HFFc6 (cell line): ENCODE measurements at places on chromosomes 5 and 9. TPM values are rescaled to one million over a fixed set of nuclear protein-coding genes. Genes with fewer than 3 reads are reported as not detected.

- DNase-seq = peak; percentile 52
These were observed 83.4 kb downstream of the SH3PXD2B start for GRCh38 chr5:172370648-172371545.

GRCh38 chr5:154365823-154366222 is 80.0 kb upstream of the SAP30L start:
- peak; percentile 38 for DNase-seq

DNA sequence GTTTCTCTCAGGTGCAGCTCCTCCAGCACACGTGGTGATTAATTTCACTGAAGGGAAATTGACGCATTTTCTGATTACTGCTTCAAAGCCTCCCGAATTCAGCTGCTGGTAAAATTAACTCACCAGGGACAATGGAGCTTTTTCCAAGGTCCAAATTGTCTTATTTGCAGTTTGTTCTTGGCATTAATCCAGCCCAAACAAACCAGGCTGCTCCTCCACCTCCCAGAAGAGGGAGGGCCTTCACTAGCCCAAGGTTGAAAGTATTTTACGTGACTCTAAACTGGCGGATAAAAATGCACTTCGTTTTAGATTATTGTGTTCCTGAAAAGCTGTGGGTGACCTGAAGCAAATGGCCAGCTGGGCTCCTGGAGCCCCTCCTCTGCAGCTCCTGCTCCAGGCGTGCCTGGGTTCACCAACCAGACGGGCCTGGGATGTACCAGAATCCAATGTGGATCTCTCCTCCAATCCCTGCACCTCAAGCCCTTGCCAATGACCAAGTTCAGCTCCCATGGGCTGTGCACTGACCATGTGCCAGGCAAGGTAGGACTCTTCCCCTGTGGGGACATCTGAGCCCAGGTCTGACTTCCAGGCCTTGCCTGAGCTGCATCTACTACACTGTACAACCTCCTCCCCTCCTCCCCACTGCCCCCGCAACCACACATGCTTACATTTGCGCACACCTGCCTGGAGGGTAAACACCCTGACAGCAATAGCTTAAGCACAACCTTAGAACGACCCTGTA is 193.4 kb downstream of the CDK5RAP2 start:
- DNase-seq = no peak

DNA sequence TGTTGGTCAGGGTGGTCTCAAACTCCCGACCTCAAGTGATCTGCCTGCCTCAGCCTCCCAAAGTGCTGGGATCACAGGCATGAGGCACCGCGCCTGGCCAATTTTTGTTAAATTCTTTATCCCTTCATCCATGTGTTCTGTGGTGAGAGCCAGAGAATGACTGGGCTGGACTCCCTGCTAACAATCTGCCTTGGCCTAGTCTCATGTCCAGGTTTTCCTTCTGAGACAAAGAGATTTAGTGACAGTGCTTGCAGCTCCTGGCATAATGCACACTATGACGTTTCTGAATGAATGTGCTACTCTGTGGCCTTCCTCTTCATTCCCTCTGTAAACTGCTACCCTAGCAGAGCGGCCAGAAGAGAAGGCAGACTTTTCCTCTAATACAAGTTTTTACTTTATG is 79.3 kb downstream of the FOXD1 start:
- no peak for DNase-seq

GRCh38 chr5:176676361-176676824 is 29.1 kb downstream of the TSPAN17 start:
- DNase-seq = peak; percentile 34

AGXT2 gene
- total RNA-seq = not detected in 3 replicates

SLC22A4 gene
- 11.5 to 12.6 TPM (median 12.4 TPM) in 3 replicates for total RNA-seq
